ENCODE measurements at places on chromosomes 4 and X.

DNA sequence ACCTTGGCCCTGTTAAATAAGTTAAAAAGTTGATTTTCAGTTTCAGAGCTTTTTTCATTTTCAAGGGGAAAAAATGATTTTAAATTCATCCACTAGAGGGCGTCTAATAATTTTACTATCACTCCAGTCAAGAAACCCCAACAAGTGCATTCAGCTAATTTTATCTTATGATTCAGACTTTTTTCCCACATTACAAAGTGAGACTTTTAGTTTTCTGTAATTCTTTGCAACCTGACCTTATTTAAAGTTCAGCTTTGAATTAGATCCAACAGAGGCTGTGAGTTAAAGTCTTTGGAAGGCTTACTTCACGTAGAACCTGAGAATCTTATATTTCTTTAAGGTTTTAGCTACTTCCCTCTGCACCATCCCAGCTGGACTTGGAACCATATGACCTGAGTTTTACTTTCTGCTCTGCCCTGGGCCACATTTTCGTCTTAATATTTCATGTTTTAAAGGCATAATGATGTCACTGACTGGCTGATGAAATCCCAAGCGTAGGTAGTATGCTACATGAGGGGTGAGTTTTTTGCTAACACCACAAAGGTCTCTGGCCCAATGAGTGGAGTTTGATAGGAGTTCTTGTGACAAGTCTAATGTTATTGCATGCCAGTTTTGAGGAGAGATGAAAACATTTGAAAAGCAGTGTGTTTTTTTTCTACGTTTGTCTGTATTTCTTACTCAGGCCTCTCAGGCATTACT, 7.2 kb downstream of the GNRHR start:
- no peak for DNase-seq

GRCh38 chr4:105305019-105305836, 158.6 kb downstream of the TET2 start:
- no peak for DNase-seq

DNA sequence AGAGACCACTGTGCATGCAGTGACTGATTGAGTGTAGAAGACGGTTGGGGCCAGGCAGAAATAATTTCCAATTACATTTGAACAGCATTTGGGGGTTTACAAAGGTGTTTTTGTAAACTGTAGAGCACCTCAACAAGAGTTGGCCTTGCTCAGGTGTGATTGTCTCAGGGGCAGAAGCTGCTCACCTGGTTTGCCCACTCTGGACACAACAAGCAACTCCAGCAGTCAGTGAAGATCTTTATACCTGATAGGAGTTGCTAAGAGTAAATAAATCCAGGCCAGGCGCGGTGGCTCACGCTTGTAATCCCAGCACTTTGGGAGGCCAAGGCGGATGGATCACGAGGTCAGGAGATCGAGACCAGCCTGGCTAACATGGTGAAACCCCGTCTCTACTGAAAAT, 221.3 kb downstream of the RAB28 start:
- DNase-seq: no peak

- no peak for DNase-seq
These were observed 194.9 kb downstream of the ADAMTS3 start for GRCh38 chr4:72374159-72374558.

DNA sequence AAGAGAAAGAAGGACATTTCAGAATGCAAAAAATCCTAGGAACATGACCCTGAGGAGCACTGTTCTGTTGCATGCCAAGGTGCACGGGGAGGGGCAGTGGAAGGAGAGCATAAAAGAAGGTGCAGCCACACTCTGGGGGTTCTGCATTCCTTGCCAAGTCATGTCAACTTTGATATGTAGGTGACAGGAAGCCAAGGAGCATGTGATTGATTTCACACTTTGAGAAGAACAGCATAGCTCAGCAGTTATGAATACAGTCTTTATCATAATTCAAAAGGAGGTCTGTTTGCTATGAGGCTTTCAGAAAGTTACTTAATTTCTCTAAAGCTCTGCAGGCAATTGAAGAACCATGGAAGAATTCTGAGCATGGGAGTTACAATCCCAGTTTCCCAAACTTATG, 50.6 kb downstream of the SCFD2 start:
- DNase-seq: no peak

DNA sequence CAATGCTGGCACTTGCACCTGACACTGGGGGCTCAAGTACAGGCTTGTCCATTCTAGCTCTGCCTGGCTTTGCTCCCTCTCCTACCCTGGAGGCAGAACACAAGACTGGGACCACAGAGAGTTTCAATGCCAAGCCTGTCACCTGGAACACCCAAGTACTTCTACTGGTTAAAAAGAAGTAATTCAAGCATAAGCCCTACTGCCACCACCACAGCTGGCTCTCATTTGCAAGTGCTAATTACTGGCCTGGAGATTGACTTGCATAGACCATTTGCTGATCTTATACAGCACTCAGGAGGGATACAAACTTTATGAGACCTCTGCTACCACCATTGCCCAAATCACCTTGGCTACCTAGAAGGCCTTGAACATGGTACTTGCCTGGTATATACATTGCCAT, 1550.9 kb downstream of the C4orf33 start:
- DNase-seq: no peak

GRCh38 chrX:54181202-54181953, 1.7 kb downstream of the FAM120C start:
- no peak for DNase-seq

DNA sequence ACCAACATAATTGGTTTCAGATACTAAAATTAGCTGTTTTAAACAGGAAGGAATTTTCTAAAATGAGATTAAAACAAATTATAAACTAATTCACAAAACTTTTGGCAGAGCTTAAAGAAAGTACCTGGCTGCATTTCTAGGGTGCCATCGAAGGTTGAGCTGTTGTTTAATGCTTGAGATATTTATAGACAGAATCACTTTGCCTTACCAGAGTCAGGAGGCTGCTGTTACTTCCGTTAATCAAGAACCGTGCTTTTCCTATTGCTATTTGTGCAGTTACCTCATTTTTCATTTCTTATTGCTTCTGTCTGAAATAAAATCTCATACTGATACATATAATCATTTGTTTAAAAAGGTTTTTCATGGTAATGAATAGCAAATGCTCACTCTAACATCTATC, 242.9 kb downstream of the TECRL start:
- no peak for DNase-seq

GRCh38 chr4:139655116-139655515, 10.5 kb upstream of the MGST2 start:
- DNase-seq: peak; percentile 0

- DNase-seq: no peak
These were observed 51.0 kb downstream of the FAT4 start for GRCh38 chr4:125365731-125366130.

DNA sequence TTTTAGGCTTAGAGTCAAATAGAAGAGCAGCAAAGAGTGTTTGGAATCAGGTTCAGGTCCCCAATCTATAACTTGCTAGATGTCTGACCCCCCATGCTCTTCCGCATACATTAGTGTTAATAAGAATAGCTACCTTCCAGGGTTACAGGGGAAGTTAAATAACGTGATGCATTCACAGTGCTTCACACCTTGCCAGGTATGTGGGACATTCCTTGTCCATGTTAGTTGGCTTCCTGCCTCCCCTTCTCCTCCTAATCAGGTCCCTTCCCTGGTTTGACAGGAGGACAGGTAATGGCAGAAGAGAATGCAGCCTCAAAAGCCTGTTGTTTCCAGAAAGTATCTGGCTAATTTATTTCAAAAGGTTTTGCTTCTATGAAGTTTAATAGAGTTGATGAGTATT, 248.7 kb downstream of the MID1IP1 start:
- no peak for DNase-seq

- no peak for DNase-seq
These were observed 78.4 kb upstream of the FUNDC1 start for GRCh38 chrX:44621078-44621477.

DNA sequence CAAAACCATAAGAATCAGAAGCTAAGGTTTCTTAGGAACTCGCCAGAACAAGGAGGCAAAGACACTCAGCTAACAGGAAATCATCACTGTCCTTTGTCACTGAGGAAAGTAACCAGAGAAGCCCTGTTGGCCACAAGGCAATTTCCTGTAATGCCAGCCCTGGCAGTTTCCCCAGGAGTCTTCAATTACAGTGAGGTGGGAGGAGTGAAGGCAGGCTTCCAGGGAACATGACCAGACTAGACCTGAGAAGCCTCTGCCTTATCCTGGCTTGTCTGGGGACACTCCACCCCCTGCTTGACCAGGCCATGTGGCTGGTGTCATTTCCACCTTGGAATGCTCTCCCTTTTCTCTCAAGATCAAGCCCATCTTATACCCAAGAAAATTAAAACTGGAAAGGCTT, 125.3 kb downstream of the COL4A6 start:
- no peak for DNase-seq
